ENCODE measurements at places on chromosomes 11 and 22.

DNA sequence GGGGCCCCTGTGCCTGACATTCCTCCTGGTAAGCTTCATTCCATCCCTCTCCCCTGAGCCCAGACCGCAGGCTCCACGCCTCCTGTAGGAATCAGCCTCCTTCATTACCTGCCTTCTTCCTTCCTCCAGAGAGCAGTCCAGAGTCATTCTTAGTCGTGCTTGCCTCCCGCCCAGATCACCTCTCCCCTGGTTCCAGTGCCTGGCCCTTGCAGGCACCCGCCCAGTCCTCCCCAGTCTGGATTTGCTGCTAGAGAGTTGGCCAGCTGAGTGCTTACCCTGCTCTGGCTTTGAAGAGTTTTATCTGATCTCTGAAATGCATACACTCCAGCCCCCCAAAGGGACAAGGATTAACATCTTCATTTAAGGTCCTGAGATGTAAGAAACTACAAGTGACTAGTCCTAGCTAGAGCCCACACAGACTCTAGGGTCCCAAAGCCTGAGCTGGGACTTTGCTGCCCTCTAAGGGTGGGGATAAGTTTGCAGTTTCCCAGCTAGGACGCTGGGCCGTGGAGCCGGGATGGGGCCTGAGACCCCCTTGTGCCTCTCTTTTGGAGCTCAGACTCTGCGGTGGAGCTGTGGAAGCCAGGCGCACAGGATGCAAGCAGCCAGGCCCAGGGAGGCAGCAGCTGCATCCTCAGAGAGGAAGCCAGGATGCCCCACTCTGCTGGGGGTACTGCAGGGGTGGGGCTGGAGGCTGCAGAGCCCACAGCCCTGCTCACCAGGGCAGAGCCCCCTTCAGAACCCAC is 1.6 kb downstream of the NR1H3 start:
- no peak for DNase-seq

DNA sequence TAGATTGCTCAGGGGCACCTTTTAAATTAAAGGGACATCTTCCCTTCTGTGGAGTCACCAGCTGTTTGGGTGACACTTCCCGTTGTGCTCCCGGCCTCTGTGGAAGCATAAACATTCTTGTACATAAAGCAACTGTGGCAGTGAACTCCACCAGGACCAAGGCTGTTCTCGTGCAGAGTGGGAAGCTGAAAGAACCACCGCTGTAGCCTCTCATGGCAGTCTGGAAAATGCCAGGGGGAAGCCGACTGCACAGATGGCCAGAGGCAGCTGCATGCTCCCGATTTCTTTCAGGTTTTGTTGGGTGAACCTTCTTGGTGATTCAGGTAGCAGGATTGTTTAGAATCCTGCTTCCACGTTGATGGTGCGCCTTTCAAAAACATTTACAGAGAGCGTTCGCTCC is 10.3 kb downstream of the UBASH3B start:
- no peak for DNase-seq

GRCh38 chr11:35182317-35182939 is 43.5 kb downstream of the CD44 start:
- DNase-seq = no peak

DNA sequence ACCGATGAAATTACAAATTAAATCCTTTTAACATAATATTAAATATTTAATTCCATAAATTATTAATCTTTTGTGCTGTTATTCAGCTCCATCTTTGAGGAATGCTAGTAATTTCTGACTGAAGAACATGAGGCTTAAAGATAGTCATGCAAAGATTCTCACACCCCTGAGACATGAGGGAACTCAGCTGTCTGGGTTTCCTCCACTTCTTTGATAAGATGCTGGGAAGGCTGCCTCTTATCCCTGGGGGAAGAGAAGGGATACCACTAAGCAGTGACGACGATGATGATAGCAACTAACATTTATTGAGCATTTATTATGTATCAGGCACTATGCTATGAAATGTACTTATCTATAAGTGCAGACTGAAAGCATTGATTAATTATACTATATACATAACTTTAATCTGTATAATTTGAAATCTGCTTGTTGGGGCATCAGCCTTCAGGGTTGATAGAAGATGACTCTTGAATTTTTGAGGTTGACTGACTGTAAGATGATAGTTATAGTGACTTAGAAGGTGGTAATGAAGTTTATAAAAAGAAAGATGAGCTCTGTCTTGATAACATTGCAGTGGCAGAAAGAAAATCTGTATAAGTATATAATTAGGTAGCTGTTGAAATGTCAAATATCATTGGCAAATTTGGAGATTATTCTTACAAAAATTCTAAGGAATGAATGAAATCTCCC is 78.4 kb downstream of the SIK2 start:
- no peak for DNase-seq

DNA sequence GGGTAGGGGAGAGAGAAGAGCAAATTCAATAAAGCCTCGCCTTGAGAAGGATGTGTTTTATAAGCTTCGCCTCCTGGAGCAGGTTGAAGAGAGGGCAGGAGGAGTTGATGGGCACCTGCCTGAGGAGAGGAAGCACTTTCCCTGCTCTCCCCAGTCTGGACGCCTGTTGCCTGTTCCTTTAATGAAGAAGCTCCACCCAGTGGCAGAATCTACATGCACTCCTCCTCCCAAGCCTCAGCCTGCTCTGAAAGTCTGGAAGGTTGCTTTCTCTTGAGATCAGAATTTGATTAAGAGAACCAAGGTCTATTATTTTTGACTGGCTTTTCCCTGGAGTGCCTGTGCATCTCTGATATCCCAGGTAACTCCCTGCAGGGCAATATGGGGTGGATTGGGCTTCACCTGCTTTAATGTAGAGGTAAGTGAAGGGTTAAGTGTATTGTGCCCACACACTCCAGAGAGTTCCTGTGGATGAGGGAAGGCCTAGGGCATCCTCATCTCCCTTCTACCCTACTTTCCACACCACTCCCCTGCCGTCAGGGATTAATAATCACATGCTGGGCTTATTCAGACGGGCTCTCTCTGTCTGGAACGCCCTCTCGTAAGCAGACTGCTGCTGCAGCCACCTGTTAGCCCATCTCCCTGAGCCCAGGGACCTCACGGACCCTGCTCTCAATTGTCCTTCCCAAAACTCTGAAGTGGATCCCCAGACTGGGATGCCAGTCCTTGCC is 22.3 kb downstream of the NTM start:
- DNase-seq = no peak

DNA sequence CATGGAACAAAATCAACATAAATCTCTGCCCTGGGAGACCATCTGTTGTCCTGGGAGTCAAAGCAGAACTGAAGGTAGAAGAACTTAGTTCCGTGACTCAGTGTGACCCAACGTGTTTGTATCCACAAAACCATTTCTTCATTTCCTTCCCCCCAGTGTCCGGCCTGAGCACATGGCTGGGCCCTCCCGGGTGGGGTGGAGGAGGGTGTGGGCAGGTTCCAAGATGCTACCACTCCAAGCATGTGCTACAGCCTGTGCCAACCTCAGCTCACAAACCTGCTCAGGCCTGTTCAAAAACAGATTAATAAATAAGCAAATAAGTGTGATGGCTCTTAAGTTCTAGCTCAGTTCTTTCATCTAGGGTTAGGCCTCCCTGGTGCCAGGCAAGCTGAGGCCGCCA is 55.3 kb downstream of the SHANK2 start:
- no peak for DNase-seq

DNA sequence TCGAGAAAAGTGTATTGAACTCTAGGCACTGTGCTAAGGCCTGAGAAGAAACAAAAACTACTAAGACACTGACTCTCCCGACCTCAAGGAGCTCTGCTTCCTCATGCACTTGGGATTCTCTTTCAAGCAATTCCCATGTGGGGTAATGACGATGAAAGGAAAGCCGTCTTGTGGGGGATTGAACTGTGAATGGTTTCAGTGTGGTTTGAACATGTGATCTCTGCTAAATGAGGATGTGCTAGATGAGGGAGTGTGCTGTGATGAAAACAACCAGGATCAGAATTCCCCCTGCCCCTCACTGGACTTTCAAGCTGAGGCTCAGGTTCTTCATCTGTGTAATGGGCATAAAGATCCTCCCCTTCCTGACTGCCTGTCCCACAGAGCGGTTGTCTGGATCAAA is 74.9 kb downstream of the DEPDC5 start:
- DNase-seq = no peak

- no peak for DNase-seq
These were observed 87.4 kb downstream of the BRD1 start for GRCh38 chr22:49740242-49740641.

Measured in NCI-H1417 (cell line).